ENCODE measurements at places on chromosomes 4 and X.

GRCh38 chr4:188117631-188118324 is 8.4 kb upstream of the TRIML2 start:
- no peak for DNase-seq

- no peak for DNase-seq
Observed at GRCh38 chrX:11764602-11765067, 6.6 kb downstream of the MSL3 start.

DNA sequence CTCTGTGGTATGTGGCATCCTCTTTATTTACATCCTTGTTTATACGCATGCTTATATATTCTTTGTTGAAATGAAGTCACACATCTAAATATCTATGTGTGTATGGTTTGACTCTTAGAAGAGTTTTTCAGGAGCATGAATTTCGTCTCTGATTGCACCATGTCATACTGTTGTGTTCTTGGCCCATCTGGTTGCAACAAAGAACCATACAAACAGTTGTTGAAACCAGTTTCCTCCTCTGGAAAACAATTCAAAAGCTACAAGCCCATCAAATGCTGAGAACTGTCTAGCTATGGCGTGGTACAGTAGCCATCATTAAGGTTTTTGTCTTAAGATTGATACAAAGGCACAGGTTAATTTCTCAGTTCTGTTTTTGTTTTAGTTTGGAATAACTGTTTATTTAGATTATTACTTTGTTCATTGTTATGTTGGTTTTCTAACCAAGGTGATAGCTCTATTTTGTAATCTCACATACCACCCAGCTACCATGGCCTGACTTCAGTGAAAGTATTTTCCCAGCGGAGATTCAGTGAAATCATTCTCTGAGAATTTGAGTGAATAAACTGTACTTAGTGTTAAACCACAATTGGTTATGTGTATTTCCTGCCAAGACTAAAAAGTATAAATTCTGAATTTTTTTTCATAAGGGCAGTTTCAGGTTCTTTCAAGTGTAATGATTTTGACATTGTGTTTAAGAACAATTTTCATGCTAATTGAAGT is 91.0 kb downstream of the ARHGAP24 start:
- DNase-seq = no peak

DNA sequence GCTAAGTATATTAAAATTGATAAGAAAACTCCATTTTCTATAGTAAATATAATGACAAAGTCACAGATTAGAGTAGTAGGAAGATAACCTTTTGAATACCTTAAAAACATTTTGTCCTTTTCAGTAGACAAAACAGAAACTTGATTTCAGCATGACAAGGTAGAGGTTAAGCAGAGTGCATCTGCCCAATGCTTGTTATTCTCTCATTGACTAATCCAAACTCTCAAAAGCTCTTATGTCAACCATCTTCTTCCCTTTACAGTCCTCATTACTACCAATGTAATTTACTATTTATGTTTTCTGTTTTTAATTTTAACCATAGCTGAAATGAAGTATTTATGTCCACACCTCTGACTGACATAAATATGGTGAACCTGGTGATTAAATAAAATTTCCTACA is 11.1 kb downstream of the NIPAL1 start:
- no peak for DNase-seq

- DNase-seq = no peak
Observed at GRCh38 chr4:141307241-141307689, 86.6 kb downstream of the ZNF330 start.

DNA sequence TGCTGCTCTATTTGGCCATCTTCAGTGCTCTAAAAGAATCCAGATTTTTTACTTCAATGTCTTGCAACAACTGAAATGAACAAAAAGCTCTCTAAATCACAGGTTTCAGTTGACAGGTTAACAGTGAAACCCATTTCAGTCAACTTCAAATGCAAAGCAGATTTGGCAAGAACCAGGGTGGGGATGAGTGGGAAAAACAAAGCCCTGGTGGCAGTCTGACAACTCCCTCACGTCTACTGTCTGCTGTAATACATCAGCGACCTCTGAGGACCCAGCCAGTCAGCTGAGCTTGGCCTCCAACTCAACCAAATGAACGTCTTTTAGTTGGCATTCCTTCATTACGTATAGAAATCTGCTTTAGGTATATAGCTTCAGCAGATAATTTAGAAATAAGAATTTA is 95.8 kb downstream of the COL25A1 start:
- DNase-seq = no peak

DNA sequence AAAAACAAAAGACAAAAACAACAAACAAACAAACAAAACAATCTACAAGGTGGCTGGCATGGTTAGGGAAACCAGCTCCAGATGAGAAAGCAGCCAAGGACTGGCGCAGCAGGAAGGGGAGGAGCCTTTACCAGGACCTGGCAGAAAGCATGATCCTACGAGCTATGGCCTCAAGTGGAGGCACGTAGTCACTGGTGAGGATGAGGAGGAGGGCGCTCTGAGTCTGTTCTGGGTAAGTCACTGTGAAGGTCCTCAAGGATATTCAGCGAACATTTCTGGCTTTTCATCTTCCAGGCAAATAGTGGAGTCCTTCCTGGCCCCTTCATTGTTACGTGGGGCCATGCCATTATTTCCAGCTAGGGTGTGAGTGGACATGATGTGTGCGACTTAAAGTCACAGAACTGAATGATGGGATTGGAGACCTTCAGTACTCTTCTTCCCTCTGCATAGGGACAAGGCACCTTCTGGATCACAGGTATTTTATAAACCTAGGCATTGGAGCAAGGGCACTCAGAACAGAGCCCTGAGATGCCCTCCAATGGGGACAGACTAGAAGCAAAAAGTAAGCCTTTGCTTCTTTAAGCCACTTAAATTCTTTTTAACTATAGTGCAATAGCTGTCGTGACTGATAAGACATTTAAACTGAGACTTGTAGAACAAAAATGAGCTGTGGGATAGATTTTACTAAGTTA is 771.3 kb downstream of the RAB28 start:
- DNase-seq = no peak

DNA sequence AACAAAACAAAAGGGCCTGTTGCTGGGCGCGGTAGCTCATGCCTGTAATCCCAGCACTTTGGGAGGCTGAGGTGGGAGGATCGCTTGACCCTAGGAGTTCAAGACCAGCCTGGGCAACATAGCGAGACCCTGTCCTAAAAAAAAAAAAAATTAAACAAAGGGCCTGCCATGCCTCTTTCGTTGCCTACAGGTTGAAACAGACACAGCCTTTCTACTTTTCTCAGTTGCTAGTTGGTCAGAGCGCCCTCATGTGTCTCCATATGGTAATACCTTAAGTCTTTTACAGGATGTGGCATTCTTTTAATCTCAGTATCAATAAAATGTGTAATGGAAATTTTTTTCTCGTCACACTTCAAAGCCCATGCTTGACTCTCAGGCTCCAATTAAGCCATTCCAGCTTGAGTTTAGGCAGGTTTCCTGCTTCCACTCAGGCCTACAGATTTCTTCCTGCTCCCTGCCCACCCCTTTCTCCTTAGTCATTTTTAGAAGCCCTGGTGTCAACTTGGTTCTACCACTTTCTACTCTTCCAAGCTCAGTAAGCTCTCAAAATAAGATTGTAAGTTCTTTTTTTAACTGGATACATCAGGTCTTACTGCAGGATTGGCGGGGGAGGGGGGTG is 4.6 kb upstream of the SOWAHD start:
- DNase-seq = no peak

GRCh38 chrX:27336466-27337091 is 126.6 kb downstream of the PPP4R3C start:
- no peak for DNase-seq

GRCh38 chr4:86961116-86961515 is 26.3 kb downstream of the AFF1 start:
- no peak for DNase-seq

- DNase-seq = no peak
Observed at GRCh38 chr4:86096373-86096772, 263.5 kb downstream of the MAPK10 start.

GRCh38 chr4:127601029-127601428 is 31.7 kb upstream of the INTU start:
- no peak for DNase-seq

- no peak for DNase-seq
Observed at GRCh38 chr4:151147000-151147399, 47.6 kb downstream of the RPS3A start.

DNA sequence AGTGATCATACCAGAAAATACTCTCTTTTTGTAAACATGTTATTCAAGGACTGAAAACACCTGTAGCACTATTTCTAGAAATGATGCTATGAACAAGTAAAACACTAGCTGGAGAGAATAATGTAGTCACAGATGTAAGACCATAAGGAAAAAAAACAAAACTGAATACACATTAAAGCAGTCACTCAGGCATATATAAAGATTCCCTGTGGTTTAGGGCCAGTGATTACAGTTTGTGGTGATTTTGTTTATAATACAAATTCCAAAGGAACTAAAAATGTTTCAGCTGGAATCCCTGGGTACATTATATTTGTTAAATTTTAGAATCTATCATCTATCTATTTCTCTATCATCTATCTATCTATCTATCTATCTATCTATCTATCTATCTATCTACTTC is 777.8 kb upstream of the FRG1 start:
- DNase-seq = no peak

DNA sequence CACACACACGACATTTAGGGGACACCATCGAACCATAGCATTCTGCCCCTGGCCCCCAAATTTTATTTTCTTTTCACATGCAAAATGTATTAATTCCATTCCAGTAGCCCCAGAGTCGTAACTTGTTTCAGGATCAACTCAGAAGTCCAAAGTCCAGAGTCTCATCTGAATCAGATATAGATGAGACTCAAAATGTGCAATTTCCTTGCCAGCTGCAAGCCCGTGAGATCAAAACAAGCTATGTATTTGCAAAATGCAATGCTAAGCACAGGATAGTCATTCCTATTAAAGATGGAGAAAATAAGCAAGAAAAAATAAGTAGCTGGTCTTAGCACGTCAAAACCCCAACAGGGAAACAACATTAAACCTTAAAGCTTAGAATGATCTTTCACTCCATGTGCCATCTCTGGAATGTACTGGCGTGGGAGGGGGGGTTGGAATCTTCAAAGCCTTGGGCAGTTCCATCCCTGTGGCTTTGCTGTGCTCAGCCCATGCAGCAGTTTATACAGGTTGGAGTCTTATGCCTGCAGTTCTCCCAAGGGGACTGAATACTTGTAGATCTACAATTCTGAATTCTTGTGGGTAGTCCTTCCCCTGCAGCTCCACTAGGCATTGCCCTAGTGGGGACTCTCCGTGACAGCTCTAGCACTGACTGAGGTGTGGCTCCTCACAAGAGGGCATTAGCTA is 47.7 kb upstream of the SYTL5 start:
- no peak for DNase-seq

DNA sequence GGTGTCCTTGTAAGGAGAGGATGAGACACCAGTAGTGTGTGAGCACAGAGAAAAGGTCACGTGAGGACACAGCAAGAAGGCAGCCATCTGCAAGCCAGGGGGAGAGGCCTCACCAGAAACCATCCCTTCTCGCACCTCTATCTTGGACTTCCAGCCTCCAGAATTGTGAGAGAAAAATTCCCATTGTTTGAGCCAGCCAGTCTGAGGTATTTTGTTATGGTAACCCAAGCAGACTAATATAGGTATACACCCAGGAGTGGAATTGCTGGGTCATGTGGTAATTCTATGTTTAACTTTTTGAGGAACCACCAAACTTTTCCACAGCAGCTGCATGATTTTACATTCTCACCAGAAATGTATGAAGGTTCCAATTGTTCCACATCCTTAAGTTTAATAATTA is 25.6 kb downstream of the ZDHHC9 start:
- no peak for DNase-seq

- DNase-seq = no peak
Observed at GRCh38 chrX:143165778-143166177, 140.1 kb downstream of the SPANXN4 start.

DNA sequence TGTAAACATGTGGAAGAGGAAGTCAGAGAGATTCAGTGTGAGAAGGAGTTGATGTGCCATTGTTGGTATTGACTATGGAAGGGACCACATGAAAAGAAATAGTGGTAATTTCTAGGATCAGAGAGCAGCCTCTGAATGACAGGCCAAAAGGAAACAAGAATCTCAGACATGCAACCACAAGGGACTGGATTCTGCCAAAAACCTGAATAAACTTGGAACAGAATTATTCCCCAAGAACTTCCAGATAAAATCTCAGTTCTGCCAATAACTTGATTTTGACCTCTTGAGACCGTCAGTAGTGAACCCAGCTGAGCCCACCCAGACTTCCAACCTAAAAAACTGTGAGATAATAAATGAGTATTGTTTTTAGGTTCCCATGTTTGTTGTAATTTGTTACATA is 653.6 kb upstream of the NR3C2 start:
- no peak for DNase-seq

DNA sequence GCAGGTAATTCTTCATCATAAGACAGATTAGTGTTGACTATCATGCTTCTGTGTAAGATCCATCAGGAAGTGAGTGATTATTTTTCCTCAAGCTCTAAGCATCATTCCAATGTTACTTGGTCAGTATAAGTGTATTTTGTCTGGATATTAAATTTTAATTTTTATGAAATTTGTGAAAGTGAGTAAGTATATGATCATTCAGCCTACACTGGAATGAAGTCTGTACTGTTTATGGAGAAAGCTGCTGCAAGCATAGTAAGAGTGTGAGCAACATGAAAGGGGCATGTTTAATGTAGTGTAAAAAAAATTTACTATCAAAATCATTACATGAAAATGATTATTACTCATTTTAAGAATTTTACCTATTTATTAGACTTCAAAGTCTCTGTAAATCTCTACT is 84.8 kb downstream of the IL15 start:
- no peak for DNase-seq

GRCh38 chr4:14176613-14177012 is 549.1 kb upstream of the BOD1L1 start:
- DNase-seq = no peak

GRCh38 chr4:172147687-172148086 is 334.5 kb downstream of the GALNTL6 start:
- no peak for DNase-seq

- DNase-seq = no peak
Observed at GRCh38 chr4:38008571-38009021, 48.4 kb downstream of the PTTG2 start.

DNA sequence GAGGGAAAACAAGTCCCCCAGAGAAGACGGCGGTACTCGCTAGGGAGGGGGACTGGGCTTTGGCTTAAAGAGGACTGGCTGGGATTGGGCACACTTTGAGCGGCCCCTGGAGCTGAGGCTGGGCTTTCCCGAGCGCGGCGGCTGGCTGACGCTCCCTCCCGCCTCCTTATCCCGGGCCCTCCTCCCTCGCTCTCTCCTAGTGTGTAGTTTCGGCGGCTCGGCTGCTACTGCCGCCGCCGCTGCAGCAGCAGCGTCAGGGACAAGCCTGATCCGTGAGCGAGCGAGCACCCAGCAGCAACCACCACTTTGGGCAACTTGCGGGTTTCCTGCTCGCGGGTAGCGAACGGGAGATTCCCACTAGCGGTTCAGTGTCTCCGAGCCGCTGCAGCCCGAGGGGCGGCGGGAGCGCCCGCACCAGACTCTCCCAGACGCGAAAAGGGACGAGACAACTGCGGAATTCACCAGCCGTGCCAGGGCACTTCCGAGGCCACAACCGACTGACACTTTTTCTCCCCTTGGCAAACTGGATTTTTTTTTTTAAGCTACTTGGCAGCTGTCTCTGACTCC is 632 bp upstream of the PCDH7 start:
- peak; percentile 31 for DNase-seq

GRCh38 chr4:117479673-117480072 is 394.3 kb upstream of the TRAM1L1 start:
- no peak for DNase-seq
